ENCODE measurements at places on chromosomes 12 and 14. TPM values are rescaled to one million over a fixed set of nuclear protein-coding genes. Genes with fewer than 3 reads are reported as not detected.

The DBX2 gene
- not detected for total RNA-seq

The A2ML1 gene
- not detected for total RNA-seq

The OR6C76 gene
- total RNA-seq: not detected

The RNASE3 gene
- not detected for total RNA-seq

The ACACB gene
- total RNA-seq: 47.1 TPM

GRCh38 chr12:85155791-85156190, 119.6 kb downstream of the LRRIQ1 start:
- no peak for DNase-seq

DNA sequence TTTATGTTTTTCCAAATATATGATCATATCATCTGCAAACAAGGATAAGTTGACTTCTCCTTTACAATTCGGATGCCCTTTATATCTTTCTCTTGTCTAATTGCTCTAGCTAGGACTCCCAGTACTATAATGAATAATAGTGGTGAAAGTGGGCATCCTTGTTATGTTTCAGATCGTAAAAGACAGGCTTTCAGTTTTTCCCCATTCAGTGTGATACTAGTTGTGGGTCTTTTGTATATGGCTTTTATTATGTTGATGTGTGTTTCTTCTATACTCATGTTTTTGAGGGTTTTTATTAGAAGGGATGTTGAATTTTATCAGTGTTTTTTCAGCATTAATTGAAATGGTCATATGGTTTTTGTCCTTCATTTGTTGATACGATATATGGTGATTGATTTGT, 97.3 kb downstream of the FUT8 start:
- no peak for DNase-seq

DNA sequence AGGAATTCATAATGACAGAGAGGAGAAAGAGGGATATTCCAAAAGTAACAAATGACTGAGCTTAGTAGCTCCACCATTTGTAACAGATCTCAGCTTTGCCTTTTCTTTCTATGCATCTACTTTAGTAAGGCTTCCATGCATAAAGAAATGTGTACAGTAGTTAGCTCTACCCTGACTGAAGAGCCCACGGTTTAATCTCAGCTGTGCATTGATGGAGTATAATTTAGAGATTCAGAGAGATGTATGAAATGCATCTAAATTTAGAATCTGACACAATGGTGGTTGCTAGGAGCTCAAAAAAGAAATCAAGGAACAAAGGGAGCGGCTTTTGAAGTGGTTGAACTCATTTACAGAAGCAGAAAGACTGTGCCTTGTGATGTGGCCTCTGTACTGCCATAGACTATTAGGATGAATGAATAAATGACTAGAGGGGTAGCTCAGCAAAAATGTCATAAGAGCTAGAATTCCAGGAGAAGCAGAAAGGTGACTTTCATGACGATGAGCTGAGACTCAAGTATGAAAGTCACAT, 838.6 kb downstream of the RPS29 start:
- DNase-seq: no peak

DNA sequence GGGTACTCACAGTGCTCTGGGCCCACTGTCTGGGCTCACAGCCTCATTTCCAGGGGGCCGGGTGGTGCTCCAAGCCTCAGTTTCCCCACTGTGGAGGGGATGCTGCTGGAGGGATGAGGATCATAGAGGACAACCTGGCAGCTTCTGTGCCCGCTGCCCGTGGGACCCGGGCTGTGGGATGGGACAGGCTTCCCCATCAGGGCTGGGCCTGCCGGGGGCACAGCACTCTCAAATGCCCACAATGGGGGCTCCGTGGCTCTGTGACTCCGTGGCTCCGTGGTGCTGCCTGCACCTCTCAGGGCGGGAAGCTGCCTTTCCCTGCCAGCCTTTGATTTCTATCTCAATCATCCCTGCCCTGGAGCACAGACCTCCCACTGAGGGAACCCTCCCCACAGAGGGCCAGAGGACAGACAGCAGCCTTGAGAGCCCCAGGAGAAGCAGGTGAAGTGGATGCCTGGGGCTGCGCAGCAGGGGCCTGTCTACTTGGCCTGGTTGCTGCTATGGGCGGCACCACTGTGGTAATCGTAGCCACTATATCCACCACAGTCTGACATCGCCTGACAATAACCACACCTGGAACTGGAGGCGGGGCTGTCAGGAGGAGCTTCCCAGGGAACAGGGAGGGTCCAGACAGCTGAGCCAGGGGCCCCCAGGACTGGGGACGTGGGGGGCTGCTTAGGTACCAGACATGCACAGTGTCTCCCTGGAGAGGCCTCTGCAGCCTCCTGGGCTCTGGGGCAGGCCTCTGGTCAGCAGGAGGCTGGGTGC, 375.9 kb downstream of the TMEM121 start:
- DNase-seq: no peak

- DNase-seq: no peak
Measured at GRCh38 chr12:61780435-61780834, 479.8 kb upstream of the USP15 start.

DNA sequence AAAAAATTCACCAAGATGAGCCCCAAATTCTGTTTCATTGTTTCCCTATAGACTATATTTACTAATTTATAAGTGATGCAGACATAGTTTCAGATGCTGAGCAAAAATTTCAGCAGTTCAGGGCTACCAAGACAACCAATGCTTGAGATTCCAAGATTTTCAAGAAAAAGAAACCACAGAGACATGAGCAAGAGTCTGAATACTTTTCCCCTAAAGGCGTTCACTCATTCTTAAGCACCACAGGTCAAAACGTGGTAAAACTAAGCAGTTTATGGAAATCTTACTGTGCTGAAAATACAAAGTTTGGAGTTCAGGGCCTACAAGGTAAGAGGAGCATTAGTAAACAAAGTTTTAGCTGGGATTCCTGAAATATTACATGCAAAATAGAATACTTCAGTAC, 221.2 kb downstream of the KCNH5 start:
- no peak for DNase-seq

DNA sequence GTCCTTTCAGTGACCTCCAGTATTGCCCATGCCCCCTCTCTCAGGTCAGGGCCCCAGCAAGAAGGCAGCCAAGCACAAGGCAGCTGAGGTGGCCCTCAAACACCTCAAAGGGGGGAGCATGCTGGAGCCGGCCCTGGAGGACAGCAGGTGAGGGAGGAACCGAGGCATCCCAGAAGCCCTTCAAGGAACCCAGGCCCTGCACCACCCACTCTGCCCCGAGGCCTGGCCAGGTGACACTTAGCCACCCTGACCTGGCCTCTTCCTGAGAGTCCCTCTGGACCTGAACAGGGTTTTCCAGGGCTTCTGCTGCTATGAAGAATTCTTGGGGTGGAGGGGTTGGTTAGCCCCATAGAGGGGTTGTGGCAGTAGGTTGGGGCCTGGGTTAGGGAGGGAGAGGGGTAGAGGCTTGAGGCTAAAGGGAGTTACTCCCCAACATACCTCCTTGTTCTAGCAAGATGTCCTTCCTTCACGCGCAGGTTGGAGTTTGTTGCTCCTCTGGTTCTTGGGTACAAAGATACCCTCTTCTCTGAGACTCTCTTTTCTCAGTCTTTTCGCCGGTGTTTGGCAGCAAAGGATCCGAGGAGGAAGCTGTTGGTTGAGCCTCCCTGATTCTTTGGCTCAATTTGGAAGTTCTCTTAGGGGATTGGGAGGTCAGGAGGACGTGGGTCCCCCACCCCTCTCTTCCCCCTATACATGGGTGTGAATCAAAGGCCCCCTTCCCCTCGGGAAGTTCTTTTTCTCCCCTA, 2.1 kb downstream of the TARBP2 start:
- DNase-seq: no peak

GRCh38 chr12:49909826-49910225, 6.1 kb upstream of the FAIM2 start:
- DNase-seq: no peak

GRCh38 chr14:89507926-89508460, 91.0 kb upstream of the FOXN3 start:
- no peak for DNase-seq

GRCh38 chr12:66500841-66501240, 178.0 kb downstream of the GRIP1 start:
- no peak for DNase-seq

DNA sequence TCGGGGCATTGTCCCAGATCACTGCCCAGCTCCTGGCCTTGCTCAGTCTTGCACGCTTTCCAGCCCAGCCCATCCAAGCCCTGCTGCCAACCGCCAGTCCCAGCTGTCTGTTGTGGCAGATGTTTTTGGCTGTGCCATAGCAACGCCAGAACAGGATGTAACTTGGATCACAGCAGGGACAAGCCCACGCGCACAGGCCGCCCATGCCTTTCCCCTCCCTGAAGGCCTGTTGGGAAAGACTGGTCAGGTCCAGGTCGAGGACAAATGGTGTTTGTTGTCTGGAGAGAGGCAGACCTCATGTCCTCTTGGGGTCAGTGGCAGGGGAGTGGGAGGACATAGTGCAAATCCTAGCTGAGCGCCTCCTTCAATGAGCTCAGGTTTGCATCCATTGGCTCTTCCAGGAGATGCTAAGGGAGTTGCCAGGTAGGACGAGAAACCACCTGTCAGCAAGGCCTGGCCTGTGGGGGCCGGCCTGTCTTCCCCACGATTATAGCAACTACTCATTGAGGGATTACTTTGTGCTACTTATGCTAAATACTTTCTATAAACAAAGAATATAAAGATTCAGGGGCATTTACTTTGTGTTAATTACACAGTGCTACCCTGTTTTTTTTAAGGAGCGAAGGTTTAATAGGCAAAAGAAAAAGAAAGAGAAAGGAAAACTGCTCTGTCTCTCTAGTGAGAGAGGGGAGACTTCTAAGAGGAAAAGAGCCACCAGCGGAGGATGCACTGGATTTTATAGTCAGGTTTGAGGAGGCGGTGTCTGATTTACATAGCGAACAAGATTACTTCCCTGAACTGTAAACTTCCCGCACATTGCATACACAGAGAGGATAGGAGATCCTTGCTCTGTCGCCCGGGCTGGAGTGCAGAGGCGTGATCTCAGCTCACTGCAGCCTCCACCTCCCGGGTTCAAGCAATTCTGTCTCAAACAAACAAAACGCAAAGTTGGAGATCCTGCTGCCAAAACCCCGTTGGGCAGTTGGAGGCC, 42.8 kb upstream of the CORO1C start:
- DNase-seq: no peak

GRCh38 chr14:71932229-71932981, at the start of gene RGS6:
Gene RGS6 (plus strand): TSS chr14:71932429.
- no peak for DNase-seq

- no peak for DNase-seq
Measured at GRCh38 chr12:113302886-113303640, 31.8 kb downstream of the SLC8B1 start.

DNA sequence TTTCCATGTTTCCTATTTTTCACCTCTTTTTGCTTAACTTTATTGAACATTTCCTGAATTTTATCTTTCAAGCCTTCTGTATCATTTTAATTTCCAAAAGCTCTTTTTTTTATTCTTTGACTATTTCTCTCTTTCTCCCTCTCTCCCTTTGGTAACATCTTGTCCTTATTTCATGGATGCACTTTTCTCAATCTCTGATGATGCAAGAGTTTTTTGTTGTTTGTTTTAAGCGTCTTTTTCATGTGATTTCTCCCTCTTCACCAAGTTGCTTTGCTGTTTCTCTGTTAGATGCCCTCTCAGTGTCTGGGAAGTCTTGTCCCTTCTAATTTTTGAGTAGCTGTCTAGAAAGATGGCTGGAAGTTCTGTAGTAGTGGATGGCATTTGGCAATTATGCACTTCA, 62.6 kb downstream of the ANO6 start:
- no peak for DNase-seq

DNA sequence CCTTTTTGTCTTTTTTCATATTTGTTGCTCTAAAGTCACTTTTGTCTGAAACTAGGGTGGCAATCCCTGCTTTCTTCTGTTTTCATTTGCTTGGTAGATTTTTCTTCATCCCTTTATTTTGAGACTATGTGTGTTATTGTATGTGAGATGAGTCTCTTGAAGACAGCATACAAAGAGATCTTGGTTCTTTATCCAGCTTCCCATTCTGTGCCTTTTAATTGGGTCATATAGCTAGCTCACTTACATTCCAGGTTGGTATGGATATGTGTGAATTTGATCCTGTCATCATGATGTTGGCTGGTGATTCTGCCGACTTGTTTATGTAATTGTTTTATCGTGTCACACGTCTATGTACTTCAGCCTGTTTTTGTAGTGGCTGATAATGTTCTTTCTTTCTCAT, 267.7 kb upstream of the MGAT4C start:
- no peak for DNase-seq

DNA sequence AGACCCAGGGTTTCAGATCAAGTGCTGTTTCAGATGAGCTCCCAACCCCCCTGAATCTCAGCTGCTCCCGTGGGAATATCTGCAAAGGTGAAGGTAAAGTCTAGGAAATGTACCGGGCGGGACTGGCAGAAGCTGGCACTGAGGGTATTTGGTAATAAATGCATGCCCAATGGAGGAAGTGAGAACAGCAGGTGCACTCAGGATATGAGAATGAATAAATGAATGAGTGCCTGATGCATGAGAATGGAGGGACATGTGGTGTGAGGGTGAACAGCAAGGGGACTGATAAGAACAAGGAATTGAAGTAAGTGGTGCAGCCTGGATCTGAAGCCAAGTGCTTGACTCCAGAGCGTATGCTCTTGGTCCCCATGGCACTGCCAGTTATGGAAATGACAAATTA, 11.6 kb downstream of the RAPGEF3 start:
- DNase-seq: no peak

DNA sequence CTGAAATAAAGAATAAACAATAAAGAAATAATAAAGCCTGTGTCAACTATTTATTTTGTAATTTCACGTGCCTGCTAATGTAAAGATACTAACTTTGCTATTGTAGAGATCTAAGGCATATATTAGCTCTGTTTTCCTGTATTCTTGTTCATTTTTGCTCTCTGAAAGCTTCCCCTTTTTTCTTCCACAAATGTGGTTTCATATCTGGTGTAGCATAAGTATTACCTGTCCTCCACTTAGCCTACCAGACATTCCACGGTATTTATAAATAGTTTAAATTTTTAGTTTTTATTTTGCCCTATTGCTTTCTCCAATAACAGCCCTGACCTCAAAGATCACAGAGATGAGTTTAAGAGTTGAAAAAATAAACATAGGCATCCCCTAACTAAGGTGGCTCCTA, 92.6 kb upstream of the ATP2B1 start:
- DNase-seq: no peak

- DNase-seq: peak; percentile 47
Measured at GRCh38 chr12:57759360-57759980, 4.6 kb downstream of the MARCHF9 start.

DNA sequence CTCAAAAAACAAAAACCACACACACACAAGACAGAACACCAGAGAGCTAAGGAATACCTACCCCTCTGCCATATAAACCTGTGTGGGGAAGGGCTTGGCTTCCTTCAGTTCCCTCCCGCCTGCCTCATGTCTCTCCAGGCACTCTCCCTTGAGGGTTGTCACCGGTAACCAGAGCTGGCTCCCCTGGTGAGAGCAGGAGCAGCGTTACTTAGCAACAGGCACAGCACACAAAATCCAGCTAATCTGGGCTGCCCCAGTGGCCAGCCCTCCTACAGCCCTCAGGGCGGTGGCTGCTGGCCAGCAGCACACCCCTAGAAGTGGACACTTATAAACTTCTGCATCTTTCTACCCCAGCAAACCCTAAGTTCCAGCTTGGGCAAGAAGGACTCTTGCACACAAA, 21.6 kb upstream of the NR4A1 start:
- no peak for DNase-seq

- DNase-seq: no peak
Measured at GRCh38 chr14:100472094-100472455, 115.1 kb downstream of the BEGAIN start.
